ENCODE measurements at places on chromosomes 3 and 15. TPM values are rescaled to one million over a fixed set of nuclear protein-coding genes. Genes with fewer than 3 reads are reported as not detected.

GRCh38 chr3:128879991-128880390 is 571 bp downstream of the ACAD9 start:
- DNase-seq = no peak

SPINT1 gene
- total RNA-seq = 428 TPM

DNA sequence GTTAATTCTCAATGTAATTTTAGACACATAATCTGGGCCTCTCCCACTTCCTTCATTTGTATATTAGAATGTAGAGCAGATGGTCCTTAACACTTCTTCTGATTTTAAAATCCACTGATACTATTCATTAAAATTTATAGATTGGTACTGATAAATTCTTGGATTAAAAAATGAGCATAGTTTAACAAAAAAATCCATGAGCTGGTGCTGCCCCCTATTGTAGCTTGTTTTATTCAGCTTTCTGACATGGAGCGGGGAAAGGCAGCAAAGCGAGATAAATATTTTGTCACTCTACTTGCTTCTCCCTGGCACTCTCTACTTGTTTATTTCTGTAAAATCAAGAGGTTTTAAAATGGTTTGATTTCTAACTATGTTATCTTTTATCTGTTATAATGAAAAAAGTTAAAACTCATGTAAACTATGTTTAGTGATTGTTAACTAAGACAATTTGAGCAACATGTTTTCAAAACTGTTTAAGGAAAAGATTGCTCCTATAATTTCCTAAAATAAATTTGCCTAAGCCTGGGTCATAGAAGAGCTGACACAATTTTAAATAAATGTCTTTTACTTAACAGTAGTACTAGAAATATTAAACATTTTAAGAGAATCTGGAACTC is 26.5 kb upstream of the PLOD2 start:
- DNase-seq = no peak

- no peak for DNase-seq
Observed at GRCh38 chr3:108181172-108181571, 41.1 kb downstream of the IFT57 start.

RTP3 gene
- not detected for total RNA-seq

GRCh38 chr3:9190276-9190675 is 59.2 kb downstream of the SRGAP3 start:
- no peak for DNase-seq

GRCh38 chr3:7697548-7697947 is 804.1 kb upstream of the LMCD1 start:
- DNase-seq = no peak

RTP1 gene
- not detected for total RNA-seq

MUSTN1 gene
- 7.3 TPM for total RNA-seq

DUOXA2 gene
- not detected for total RNA-seq

Data from lower leg skin (tissue), 4 donors.